ENCODE measurements at places on chromosomes 16 and 17.

DNA sequence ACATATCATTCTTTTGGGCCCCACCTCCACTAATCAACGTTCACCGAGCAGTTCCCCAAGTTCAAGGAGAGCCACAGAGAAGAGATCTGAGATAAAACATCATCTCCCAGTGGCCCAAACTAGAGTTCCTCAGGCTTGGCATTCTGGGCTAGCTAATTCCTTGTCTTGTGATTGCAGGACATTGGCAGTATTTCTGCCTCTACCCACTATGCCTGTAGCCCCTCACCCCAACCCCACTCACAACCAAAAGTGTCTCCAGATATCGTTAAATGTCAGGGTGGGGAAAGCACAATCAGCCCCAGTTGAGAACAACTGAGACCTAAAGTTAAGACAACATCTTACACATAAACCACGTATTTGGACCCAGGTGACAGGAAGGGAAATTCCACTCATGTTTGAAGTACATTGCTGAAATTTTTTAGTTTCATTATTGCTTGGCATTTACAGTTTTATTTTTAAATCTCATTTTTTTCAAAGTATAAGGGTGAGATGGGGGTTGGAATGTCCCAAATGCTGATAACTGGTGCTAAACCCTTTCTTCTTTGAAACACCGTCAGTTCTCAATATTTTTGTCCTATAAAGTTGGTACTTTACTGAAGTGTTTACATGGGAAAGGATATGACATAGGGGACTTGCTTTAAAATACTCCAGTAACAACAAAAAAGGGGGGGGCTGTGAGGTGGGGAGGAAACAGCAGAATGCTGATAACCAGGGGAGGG, 13.6 kb downstream of the ZC3H7A start:
- peak; percentile 52 for DNase-seq

GRCh38 chr17:60525328-60525684, 736 bp downstream of the APPBP2 start:
- DNase-seq, result no peak

DNA sequence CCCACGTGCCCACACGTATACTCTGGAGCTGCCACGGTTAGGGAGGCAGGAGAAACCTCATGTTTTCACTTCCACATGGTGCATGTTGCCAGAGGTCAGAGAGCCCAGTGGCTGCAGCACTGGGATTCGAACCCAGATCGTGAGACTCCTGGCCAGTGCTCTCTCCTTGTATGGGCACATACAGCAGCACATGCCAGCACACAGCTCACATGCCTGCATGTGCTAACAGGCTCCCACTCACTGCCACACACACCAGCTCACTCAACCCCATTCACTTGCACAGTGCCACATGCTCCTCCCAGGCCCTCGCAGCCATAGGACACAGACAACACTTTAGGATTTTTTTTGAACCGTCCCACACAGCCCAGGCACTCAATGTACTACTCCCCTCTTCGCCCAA, 49.5 kb upstream of the MRPS23 start:
- no peak for DNase-seq

GRCh38 chr16:31006086-31006385, 4.4 kb downstream of the STX1B start:
- DNase-seq, result no peak

DNA sequence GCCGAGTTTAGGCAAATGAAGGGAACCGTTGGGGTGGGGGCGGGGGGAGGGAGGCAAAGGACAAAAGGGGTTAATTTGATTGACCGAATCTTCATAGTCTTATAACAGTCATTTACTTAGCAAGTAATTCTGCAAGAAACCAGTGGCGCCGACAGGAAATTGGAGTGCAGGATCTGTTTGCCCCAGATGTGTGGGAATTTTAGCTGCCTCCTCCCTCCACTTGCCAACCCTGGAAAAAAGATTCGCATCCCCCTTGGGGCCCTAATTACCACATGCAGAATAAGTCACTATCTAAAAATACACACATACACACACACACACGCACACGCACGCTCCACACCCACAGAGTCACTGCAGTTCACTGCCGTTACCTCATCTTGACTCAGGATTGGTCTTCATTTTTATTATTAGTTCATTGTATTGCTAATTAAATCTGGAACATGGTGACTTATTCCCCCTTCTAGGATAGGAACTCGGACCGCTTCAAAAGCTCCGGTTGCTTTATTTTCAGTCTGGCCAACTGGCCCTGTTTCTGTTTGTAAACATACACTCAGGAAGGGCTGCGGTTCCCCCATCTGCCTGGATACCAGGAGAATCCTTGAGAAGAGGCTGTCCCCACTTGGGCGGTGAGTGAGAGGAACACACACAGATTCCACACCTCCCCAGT, 241.6 kb upstream of the SALL1 start:
- DNase-seq, result no peak

DNA sequence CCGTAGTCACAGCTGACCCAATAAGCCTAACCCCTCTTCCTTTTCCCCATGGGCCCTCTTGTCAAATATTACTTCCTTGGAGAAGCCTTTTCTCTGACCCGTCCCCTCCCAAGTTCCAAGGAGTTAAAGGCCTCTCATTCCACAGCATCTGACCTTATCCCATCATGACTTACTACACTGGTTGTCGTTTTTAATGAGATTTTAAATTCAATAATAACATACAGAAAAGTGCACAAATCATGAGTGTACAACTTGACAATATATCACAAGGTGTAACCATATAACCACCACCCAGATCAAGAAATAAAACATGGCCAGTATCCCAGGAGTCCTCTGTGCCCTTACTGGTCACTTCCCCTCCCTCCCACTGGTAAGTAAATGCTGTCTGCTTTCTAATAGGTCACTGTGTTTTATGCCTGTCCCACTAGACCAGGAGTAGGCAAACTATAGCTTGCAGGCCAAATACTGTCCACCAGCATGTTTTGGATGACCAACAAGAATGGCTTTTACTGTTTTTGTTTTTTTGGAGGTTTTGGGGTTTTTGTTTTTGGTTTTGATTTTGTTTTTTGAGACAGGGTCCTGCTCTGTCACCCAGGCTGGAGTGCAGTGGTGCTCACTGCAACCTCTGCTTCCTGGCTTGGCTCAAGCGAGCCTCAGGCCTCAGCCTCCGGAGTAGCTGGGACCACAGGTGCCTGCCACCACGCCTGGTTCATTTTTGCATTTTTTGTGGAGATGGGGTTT, 1.2 kb upstream of the FDXR start:
- DNase-seq, result no peak

DNA sequence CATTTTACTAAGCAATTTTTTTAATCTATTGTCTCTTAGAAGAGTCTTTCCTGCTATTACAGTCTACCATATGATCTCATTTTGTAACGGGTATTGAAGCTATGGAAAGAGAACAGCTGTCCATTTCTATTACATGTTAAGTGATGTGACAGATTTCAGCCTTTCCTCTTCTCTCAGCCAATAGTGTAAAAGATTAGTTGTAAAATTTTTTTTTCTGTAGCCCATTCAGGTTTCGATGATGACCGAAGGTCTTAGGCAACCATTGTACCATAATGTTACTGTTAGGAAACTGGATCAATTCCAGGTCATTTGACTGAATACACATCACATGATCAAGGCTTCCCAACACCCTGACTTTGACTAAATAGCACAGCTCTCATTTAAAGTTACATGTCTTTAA, 147.6 kb upstream of the HLF start:
- no peak for DNase-seq

GRCh38 chr17:41771389-41772206, 14.9 kb downstream of the JUP start:
- DNase-seq, result no peak

GRCh38 chr16:591892-592517, 2.1 kb downstream of the RAB40C start:
- DNase-seq, result no peak

GRCh38 chr16:54506741-54507500, 220.3 kb upstream of the IRX3 start:
- DNase-seq, result no peak

DNA sequence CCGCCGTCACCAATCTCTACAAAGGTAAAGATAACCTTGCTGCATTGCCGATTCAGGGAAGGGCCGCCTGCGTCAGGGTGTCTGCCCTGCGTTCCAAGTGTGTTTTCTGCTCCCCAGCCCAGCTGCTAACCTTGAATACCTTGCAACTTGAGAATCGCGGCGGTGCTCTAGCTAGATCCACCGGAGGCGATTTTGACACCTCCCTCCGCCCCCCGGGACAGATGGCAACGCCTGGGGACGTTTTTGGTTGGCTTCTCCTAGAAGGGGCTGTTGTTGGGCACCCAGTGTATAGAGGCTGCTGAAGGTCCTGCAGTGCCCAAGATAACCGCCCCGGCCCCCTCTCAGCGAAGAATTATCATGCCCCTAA, 1.5 kb downstream of the HAPSTR1 start:
- DNase-seq, result peak; percentile 33

DNA sequence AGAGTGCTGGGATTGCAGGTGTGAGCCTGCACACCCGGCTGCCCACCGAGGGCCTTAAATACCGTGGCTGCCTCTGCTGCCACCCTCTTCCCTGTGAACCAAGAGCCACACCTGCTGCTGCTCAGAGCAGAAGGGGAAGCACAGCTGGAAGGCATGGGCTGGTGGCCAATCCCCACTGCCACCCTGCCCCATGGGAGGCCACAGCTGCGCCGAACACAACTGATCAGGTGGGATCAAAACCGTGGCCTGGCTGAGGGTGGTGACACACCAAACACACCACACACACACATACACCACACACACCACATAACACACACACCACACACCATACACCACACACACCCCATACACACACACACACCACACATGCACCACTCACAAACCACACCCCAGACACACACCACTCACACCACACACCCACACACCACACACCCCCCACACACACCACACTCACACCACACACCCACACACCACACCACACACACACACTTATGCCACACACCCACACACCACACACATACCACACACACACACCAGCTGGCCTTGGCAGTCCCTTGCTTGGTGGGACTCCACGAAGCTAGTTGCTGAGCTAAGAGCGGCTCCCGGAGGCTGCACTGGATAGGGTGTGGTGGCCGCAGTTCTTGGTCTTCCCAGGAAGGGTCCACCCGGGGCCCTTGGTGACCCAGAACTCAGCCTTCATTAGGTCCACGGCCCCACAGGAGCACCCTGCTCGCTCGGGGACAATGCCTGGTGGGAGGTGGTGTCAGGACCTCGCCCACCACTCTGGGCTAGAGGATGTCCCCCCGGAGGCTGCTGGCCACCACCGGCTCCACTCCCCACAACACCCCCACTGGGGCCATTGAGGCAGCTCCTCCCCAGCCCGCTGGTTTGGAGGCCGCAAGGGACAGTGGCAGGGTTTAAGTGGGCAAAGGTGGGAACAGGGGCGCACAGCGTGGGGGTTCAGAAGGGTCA, 14.9 kb downstream of the CEP131 start:
- DNase-seq, result no peak
